ENCODE measurements at places on chromosomes 5 and 9.
A peak's percentile ranks its signal among the peaks of the same experiment; 100 is the strongest.

GRCh38 chr5:23991406-23991805, 484.0 kb downstream of the PRDM9 start:
- DNase-seq = no peak

DNA sequence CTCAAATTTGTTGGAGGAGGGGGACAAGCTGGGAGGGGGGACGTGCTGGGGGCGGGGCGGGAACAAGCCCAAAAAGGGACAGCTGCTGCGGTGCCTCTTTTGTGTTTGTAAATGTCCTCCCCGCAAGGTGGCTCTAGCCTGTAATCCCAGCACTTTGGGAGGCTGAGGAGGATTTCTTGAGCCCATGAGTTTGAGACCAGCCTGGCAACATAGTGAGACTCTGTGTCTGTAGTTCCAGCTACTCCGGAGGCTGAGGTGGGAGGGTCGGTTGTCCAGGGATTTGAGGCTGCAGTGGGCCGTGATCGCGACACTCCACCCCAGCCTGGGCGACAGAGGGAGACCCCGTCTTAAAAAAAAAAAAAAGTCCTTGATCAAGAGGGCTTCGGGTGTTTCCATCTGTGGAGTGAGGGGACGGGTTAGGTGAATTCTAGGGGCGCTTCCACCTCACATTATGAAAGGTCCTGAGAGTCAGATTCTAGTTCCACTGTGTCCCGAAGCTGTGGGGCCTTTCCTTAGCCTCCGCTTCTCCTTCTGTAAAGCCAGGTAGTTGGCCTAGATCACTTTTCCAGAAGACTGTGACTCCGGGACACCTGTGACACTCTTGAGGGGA, 779 bp upstream of the CTNNA1 start:
- no peak for DNase-seq

GRCh38 chr9:21744841-21745240, 57.6 kb upstream of the MTAP start:
- DNase-seq = no peak

DNA sequence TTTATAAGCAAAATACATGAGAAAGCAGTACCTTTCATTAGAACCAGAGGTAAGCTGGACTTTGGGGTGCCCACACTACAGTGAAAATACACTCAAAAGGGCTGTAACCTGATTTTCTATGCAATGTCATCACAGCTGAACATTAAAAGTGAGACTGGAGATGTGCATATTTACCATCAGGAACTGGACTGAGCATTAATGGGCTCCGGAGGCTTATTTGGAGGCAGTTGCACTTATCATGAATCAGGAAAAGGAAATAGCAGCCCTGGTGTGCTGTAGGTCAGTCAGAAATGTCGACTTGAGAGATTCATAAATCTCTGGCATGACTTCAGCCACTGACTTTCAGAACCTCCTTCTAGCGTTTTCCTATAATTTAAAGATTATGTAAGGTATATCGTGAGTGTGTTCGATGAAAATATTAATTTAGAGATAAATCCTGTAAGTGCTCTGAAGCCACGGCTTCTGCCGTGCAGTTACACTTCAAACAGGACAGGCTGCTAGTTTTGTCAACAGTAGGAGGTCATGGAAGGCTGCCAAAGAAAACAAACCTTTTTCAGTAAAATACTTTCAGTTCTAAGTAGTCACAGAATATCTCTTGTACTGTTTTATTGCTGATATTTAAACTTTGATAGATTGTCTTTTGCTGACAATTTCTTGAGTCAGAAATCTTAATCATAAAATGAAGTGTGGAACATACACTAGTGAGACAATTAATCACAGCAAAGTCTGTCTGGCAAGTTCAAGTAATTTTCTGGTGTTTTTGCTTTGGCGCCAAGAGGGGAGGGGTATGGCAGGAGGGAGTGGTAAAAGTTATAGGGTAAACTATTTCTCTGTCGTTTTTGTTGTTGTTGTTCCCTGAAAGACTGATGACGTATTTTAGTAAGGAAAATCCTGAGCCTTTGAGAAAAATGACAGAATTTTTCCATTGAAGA, 939.7 kb downstream of the NR2F1-AS1 start:
- DNase-seq = no peak

- no peak for DNase-seq
Measured at GRCh38 chr9:87844506-87844905, 38.2 kb upstream of the SPATA31E1 start.

- no peak for DNase-seq
Measured at GRCh38 chr5:133387091-133387490, 225.2 kb downstream of the FSTL4 start.

GRCh38 chr5:164053123-164053522, 547.7 kb downstream of the MAT2B start:
- no peak for DNase-seq

DNA sequence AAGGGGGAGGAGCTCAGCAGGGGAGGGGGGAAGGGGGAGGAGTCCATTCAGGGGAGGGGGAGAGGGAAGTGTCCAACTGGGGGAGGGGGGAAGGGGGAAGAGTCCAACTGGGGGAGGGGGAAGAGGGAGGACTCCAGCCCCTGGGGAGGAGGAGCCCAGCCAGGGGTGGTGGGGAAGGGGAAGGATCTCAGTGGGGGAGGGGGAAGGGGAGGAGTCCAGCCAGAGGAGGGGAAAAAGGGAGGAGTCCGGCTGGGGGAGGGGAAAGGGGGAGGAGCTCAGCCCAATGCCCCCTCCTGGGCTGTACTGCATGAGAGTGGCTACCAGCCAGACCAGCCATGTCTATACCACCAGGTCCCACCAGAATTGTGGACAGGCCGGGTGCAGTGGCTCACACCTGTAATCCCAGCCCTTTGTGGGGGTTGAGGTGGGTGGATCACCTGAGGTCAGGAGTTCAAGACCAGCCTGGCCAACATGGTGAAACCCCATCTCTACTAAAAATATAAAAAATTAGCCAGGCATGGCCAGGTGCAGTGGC, 30.6 kb upstream of the ADAMTS2 start:
- no peak for DNase-seq

DNA sequence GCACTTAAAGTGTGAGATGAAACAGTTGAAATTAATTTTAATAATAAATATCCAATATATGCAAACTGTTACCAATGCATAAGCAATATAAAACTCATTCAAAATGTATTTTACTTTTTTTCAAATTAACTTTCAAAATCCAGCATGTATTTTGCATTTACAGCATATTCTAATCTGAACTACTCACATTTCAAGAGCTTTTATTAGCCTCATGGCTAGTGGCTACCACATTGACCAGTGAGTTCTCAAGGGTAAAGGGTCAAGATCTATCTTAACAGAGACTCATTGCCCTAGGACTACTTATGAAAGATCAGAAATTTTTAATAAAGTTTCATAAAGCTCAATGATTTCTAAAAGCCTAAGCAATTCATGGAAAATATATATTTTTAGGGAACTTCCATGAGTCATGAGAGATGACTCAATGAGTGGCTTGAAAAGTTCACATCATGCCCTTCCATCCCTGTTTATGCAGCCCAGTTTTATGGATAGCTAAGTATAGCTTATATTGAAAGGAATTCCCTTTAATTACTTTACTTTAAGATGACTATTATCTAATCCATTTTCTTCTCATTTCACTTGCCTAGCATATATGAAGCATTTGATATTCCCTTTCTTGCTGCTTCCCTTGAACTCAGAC, 608.6 kb downstream of the SLCO4C1 start:
- DNase-seq = no peak

- DNase-seq = no peak
Measured at GRCh38 chr9:124710766-124711165, 60.3 kb downstream of the NR6A1 start.

GRCh38 chr9:77731008-77731698, 83.0 kb upstream of the GNA14 start:
- DNase-seq = no peak

DNA sequence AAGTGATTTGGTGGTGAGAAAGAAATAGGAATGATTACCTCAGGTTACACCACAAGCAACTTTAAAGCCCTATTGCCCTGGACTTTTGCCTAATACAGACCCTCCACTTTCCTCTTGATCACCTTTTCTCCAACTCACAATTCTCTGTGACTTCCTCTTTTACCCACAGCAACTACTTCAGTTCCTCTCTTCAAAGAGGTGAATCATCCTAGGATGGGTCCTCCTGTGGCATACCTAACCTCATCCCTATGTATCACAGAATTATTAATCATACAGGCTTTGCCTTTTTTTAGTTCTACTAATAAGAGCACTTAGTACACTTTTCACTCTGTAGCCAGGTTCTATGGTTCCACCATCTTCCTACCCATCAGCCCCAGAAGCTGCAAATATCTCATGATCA, 19.6 kb upstream of the INSL6 start:
- no peak for DNase-seq

- DNase-seq = peak; percentile 27
Measured at GRCh38 chr5:177362610-177363507, 5.1 kb downstream of the RGS14 start.

DNA sequence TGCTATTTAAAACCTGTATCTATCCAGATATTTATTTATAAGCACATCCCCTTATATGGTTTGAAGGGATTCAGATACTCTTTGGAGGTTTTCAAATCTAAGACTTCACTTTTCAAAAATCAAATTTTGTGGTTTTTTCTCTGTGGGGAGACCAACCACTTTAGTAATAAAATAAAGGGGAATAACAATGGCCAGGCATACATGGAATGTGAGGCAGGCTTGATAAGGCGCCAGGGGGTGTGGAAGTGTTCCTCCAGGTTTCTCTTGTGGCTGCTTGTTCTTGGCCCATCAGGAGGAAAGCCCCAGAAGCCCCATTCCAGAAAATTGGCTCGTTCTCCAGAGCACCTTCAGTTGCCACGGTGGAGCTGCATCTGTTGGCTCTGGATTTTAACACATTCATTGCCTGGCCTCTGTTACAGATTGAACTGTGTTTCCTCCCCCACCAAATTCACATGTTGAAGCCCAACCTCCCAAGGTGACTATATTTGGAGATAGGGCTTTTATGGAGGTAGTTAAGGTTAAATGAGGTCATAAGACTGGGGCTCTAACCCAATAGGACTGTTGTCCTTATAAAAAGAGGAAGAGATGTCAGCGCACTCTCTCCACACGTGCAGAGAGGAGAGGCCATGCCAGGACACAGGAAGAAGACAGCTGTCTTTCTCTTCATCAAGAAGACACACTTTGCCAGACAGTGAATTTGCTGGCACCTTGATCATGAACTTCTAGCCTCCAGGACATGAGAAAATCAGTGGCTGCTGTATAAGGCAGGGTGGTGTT, 195.9 kb downstream of the TMEM38B start:
- no peak for DNase-seq
